HTR-8/SVneo (cell line): ENCODE measurements at places on chromosomes 2 and 18.

DNA sequence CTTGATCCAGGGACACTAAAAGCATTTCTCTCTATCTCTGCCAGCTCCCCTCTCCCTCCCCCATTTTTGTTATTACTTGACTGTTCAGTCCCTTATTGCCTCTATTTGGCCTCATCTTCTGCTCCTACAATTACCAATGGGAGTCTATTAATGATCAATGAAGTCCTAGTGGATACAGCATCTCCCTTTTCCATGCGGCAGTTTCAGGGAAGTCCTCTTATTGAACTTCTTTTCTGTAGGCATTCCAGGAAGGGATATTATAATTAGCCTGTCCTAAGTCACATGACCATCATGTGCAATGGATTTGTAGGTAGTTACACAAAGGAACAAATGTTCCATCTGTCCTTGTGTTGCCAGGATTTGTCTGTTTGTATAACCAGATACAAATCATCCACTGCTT, 495.1 kb upstream of the CNTNAP5 start:
- no peak for DNase-seq

DNA sequence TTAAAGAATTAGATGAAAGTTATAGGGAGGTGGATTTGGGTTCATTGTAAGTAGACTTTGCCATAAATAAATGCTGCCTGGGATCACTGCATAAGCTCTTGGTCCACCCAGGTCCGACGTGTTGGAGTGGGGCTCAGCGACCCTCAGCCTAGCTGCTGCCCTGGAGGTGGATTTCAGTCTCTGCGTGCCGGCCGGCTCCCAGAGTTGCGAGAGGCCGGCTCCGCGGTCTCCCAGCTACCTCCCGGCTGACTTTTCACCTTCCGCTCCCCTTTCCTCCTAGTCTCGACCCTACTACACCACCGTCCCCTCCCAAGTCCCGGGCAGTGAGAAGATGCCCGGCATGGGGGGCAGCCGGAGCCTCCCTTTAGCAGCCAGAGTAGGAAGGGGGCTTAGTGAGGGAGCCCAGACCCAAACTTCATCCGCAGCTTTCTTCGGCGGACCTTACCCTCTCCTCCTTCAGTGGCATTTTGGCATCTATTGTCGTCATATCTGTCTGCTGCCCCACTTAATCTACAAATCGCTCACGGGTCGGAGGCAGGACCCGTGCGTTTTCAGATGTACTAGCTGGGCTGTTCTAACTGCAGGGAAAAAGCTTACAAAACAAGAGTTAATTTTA, 8.1 kb downstream of the EMX1 start:
- no peak for DNase-seq

GRCh38 chr2:147468963-147469362, 375.9 kb upstream of the ACVR2A start:
- no peak for DNase-seq

DNA sequence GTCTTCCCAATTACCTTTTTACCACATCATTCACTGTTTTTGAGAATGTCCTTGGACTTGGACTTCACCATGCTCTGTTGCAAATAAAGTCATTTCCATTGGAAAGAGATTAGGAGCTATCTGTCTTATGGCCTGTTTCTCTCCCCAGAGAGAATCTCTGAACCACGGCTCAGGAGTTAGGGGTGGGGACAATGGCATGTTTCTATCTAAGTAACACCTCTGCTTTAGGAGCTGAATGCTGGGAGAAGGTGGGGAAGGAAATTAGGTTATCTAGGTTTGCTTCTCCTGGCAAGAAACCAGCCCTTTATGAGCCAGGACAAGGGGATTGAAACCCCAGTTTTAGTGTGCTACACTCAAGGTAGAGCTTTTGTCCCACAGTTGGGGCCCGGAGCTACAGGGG, 86.3 kb downstream of the AGPS start:
- DNase-seq, result no peak

DNA sequence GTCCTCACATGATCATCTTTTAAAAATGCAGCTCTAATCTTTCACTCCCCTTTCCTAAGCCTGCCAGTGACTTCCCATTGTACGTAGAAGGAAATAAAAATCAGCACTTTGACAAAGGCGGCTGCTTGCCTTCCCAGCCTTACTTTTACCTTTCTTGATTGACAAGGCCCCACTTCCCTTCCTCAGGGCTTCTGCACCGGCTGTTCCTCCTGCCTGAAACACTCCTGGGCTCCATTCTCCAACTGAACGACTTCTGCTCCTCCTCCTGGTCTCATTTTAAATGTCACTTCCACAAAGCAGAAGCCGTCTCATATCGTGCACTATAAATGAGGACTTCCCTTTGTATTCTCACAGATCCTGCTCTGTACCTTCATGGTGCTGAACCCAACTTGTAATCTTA, 56.1 kb downstream of the OSBPL6 start:
- no peak for DNase-seq
